ENCODE measurements at places on chromosomes 7 and 10. TPM values are rescaled to one million over a fixed set of nuclear protein-coding genes. Genes with fewer than 3 reads are reported as not detected.

DNA sequence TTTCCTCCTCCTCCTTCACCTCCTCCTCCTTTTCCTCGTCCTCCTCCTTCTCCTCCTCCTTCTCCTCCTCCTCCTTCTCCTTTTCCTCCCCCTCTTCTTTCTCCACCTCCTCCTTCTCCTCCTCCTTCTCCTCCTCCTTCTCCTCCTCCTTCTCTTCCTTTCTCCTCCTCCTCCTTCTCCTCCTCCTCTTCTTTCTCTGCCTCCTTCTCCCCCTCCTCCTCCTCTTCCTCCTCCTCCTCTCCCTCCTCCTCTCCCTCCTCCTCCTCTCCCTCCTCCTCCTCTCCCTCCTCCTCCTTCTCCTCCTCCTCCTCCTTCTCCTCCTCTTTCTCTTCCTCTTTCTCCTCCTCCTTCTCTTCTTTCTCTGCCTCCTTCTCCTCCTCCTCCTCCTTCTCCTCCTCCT lies 13.6 kb downstream of the PLXNA4 start:
- DNase-seq = no peak

DNA sequence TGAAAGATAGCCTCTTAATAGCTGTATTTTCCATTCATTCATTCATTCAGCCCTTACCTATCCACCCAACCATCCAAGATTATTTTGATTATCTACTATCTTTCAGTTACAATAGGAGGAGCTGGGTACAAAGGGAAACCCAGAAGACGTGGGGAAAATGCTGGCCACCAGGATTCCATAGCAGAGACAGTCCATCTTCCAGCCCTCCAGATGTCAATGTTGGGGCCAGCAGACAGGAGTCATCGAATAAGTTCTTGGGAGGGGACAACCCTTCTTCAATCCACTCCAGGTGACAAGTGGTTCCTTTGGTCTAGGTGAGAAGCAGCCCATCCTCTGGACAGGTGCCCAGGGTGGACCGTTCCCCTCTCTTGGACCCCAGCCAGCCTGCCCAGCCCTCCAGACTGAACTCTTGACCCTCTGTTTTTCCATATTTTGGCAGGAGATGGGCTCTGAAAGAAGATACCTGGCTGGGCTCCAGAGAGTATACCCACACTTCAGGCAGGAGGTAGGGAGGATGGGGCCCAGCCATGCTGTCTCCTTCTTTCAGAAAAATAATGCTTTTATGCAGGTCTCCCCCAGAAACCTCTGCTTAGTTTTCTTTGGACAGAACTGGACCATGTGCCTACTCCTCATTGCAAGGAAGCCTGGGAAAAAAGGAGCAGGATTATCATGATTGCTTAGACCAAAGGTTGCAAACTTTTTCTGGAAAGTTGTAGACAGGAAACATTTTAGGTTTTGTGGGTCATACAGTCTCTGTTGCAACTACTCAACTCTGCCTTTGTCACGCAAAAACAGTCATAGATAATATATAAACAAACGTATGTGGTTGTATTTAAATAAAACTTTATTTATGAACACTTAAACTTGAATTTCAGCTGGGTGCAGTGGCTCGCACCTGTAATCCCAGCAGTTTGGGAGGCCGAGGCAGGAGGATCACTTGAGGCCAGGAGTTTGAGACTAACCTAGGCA lies 95.5 kb upstream of the SMNDC1 start:
- no peak for DNase-seq

UCN3 gene
- polyA plus RNA-seq = not detected

MLXIPL gene
- not detected for polyA plus RNA-seq

TSPAN15 gene
- not detected for polyA plus RNA-seq

All from immature natural killer cell (primary cell).